ENCODE measurements at places on chromosomes 4 and X.
A peak's percentile ranks its signal among the peaks of the same experiment; 100 is the strongest.

- no peak for DNase-seq
These were observed 299.9 kb downstream of the PRDM5 start for GRCh38 chr4:120622601-120623000.

GRCh38 chrX:69031181-69031580 is 134.1 kb downstream of the PJA1 start:
- no peak for DNase-seq

GRCh38 chr4:150415213-150415612 is 166.7 kb upstream of the MAB21L2 start:
- DNase-seq: no peak

- no peak for DNase-seq
These were observed 8.3 kb downstream of the SRPX2 start for GRCh38 chrX:100652266-100652665.

- no peak for DNase-seq
These were observed 96.1 kb upstream of the FAM9B start for GRCh38 chrX:9130031-9130430.

DNA sequence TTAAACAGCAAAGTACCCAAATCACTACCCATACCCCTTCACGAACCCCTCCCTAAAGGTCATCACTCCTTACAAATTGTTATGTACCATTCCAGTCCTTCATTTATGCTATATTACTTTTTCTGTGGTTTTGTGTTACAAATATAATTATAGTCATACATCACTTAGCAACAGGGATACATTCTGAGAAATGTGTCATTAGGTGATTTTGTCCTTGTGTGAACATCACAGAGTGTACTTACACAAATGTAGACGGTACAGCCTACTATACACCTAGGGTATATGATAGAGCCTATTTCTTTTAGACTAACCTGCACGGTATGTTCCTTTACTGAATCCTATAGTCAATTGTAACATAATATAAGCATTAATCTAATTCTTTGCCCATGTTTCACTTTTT is 61.9 kb downstream of the ASB9 start:
- no peak for DNase-seq

- no peak for DNase-seq
These were observed 114.4 kb upstream of the NOCT start for GRCh38 chr4:138901177-138901576.

DNA sequence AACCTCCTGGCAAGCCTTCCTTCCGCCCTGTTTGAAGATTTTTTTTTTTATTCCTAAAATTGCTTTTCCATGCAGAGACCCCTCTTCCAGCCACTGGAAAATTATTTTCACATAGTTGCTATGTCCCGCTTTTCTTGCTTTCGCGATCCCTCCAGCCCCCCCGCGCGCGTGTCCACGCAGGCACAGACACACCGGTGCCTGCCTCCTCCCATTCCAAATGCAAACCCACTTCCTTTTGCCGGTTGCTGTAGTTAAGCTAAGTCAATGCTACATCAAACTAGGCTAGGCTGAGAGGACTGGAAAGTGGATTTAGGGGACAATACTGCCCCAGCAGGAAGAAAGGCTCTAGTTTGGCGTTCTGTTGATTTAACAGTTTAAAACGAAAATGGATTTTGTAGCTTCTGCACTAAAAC is 111.0 kb downstream of the DHX15 start:
- peak; percentile 55 for DNase-seq

DNA sequence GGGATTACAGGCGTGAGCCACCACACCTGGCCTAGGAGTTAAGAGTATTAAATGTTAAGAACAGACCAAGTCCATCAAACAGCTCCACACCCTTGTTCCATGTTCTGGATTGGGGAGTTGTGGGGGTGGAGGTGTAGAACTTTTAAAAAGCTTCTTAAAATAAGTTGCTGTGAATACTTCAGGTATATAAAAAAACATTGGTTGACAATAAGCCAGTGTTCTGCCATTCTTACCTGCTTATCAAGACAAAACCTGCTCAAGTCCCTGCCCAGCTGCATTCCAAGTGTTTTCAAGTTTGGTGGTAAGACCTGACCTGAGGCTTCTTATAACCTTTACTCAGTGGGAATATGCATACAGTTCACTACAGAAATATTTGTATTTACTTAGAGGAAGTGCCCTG is 6.4 kb downstream of the RBM3 start:
- no peak for DNase-seq

DNA sequence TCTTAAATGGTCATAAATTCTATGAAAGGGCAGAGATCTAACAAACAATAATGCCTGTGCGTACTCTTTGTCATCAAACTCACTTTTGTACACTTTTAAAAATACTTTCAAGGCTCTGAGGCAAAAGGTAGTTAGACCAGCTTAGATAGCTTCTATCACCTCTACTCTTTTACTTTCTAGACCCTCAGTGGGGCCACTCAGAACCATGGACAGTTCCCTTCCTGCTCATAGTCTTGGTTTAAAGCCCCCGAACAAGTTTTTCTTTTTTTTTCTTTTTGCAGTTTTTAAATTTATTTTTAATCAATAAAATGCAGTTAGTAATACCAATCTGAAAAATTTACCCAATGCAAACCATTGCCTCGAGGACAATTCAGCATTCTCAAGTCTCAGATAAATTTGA is 460.5 kb upstream of the CNKSR2 start:
- no peak for DNase-seq

- no peak for DNase-seq
These were observed 7.0 kb downstream of the MTM1 start for GRCh38 chrX:150575419-150575814.

DNA sequence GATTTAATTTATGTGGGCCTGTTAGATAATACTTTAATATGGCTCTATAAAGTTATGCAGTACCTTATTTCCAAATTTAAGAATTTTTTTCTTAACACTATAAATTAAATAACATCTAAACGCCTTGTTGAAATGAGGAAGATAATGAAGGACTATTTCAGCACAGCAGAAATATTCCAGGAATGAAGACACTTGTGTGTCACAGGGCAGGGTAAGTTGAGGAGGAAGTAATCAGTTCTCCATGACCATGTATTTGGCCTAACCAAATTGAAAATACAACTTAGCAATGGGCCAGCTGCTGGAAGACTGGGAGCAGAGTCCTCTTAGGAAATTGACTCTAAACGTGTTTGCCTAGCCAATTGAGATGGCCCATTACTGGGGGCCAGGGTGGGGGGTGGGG is 16.9 kb downstream of the CXCL3 start:
- DNase-seq: no peak

DNA sequence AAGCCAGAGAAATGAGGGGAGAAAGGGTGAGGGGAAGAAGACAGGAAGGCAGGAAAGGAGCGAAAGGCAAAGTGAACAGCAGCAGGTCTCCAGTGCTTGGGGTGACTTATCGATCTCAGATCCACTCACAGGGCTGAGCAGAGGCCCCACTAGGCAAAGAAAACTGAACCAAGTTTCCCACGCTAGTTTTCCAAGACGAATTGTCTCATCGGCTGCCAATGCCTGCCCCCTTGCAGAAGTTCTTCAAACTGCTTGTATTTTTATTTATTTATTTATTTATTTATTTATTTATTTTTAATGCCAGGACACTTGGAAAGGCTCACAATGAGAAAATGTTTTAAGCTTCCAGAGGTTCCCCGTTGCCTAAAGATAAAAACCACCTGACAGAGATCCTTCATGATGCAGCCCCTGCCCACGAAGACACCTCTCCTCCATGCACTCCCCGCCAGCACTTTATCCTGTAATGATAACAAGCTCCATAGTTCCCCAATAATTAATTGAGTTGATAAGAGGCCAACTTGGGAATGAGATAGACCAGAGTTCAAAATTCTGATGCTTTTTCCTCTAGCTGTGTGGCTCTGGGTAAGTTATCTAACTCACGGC is 43.2 kb downstream of the QDPR start:
- DNase-seq: no peak

- DNase-seq: no peak
These were observed 31.4 kb downstream of the FREM3 start for GRCh38 chr4:143668930-143669552.

DNA sequence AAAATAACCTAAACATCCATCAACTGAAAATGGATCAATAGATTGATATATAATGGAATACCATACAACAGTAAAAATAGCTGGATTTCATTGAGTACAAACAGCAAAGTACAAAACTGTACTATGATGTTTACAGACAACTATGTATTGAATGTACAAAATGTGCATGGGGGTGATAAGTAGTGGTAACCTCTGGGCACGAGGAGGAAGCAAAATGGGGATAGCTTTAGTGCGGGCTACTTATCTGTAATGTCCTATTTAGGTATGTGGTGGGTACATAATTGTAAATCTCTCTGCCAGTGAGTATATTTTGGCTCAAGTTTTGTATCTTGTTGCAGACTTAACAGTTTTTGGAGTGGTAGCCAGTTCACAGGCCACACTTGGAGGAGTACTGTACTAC is 123.6 kb downstream of the STAG2 start:
- no peak for DNase-seq

GRCh38 chr4:108072300-108072699 is 82.6 kb downstream of the HADH start:
- no peak for DNase-seq

DNA sequence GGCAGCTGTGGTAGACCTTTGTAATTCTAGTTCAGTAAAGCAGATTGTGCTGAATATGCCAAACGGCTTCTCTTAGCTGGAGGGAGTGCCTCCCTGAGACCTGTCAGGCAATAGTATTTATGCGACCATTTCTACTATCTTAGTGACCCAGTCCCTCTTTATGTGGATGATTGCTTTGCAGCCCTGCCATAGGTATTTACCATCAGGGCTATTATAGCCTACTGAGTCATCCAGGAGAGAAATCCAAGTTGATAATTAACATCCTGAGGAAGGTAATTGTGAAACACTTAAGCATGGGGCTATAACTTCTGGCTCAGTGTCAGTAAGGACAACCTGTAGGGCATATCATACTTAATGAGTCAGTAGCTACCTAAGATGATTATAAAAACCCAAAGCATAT is 103.9 kb upstream of the MAOA start:
- no peak for DNase-seq

DNA sequence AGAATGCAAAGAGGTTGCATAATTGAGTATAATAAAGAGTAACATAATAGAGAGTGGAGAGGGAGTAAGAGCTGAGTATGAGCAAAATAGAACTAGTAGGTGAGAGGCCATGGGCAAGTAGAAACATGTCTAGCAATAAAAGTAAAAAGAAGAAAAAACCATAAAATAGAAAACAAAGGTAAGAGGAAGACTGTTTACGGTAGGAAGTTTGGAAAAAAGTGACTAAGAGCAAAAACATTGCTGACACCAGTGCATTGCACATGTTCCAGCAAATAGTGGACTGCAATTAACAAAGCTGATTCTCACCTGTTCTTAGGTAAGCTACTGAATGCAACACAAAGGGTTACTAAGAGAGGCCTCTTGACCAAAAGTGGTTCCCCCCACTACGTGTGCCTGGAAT is 202.9 kb downstream of the TEX13A start:
- DNase-seq: no peak

- no peak for DNase-seq
These were observed 102.9 kb downstream of the TSPAN7 start for GRCh38 chrX:38664285-38664684.

GRCh38 chrX:16484338-16484737 is 165.6 kb upstream of the S100G start:
- DNase-seq: peak; percentile 54

DNA sequence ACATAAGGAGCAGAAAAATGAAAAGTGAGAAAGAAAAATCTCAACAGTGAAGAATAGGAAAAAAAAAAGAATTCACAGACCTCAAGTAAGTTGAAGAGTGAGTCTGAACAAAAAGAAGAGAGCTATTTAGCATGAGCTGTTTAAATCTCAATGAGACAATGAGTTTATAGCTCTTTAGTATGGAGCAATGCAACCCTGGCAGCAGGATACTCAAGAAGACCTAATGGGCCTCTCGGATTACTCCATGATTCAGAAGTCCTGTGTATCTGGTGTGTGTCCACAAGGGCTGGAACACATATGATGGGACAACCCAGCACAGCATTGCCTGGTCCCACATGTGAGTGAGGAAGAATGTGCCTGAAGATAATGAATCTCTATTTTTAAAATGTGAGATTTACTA is 563.1 kb upstream of the INTU start:
- DNase-seq: no peak

- DNase-seq: no peak
These were observed 112.1 kb downstream of the MGST2 start for GRCh38 chr4:139777757-139778156.

- DNase-seq: no peak
These were observed 15.0 kb downstream of the RGN start for GRCh38 chrX:47093248-47093647.

GRCh38 chr4:95572304-95572991 is 23.7 kb upstream of the UNC5C start:
- peak; percentile 68 for DNase-seq

GRCh38 chr4:13559413-13559812 is 15.1 kb upstream of the NKX3-2 start:
- no peak for DNase-seq

- DNase-seq: no peak
These were observed 17.7 kb upstream of the P2RY8 start for GRCh38 chrX:1554469-1555210.

DNA sequence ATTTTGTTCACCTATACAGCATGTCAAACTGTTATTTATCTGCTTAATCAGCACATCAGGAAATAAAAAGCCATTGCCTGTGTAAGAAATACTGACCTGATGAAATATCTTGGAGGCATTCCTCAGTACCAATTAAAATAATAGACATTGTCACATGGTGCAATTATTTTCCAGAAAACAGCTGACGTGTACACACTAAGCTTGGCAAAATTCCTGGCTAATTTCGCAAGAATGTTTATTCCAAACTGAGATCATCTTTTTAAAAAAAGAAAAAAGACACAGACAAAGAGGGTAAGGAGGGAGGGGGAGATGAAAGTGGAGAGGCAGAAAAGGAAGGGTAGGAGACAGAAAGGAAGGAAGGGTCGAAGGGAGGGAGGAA is 61.9 kb upstream of the NFKB1 start:
- DNase-seq: no peak

GRCh38 chr4:159383562-159383931 is 280.7 kb downstream of the RAPGEF2 start:
- DNase-seq: no peak

- no peak for DNase-seq
These were observed 217.6 kb downstream of the AFAP1 start for GRCh38 chr4:7721984-7722551.

GRCh38 chr4:139419388-139419914 is 34.5 kb upstream of the RAB33B start:
- no peak for DNase-seq

GRCh38 chr4:71221510-71222466 is 117.0 kb upstream of the SLC4A4 start:
- DNase-seq: no peak
